ENCODE measurements at places on chromosomes 3 and 15. TPM values are rescaled to one million over a fixed set of nuclear protein-coding genes. Genes with fewer than 3 reads are reported as not detected.

The PXYLP1 gene
- 10.6 TPM for total RNA-seq

The TEX9 gene
- 4.1 TPM for total RNA-seq

The SPTBN5 gene
- total RNA-seq, result 0.25 TPM

The ZNF654 gene
- total RNA-seq, result 4.4 TPM

The STAC gene
- total RNA-seq, result 2.6 TPM

The PLA2G4D gene
- total RNA-seq, result not detected

The GPR149 gene
- total RNA-seq, result not detected

The IL12A gene
- 0.49 TPM for total RNA-seq

The STRIT1 gene
- total RNA-seq, result not detected

The NANOGP8 gene
- not detected for total RNA-seq

The CLEC3B gene
- total RNA-seq, result not detected

The DLL4 gene
- total RNA-seq, result 0.51 TPM

The OR5H6 gene
- total RNA-seq, result not detected

The GRAMD2A gene
- 0.13 TPM for total RNA-seq

The TRH gene
- total RNA-seq, result not detected

The TAGLN3 gene
- not detected for total RNA-seq

The SLC2A2 gene
- not detected for total RNA-seq

The LARP6 gene
- total RNA-seq, result 52.1 TPM

The OXTR gene
- total RNA-seq, result 11.7 TPM

The CDHR4 gene
- 0.30 TPM for total RNA-seq

The TLR9 gene
- not detected for total RNA-seq
